ENCODE measurements at places on chromosomes 7 and 10.

DNA sequence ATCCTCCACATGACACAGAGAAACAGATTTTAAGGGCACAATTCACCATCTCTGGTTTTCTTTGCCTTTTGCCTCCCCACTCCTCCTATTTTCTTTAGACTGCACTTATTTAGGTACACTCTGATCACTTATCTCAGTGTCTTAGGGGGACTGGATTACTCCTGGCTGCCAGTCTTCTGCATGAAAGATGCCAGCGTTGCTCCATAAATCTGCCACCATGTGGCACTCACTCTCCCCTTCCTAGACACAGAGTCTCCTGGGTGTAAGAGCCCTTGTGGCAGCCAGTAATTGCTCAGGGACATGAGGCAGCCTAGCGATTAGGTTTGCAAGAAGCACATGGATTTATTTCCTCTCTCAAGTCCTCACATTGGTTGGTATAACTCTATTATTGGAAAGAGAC, 34.5 kb upstream of the RBM20 start:
- DNase-seq = no peak

GRCh38 chr7:37031571-37032257, 307.4 kb upstream of the AOAH start:
- DNase-seq = peak; percentile 51

GRCh38 chr7:134758981-134759380, 20.5 kb upstream of the CALD1 start:
- DNase-seq = no peak

- DNase-seq = no peak
Measured at GRCh38 chr7:37206192-37206591, 242.5 kb downstream of the ELMO1 start.

DNA sequence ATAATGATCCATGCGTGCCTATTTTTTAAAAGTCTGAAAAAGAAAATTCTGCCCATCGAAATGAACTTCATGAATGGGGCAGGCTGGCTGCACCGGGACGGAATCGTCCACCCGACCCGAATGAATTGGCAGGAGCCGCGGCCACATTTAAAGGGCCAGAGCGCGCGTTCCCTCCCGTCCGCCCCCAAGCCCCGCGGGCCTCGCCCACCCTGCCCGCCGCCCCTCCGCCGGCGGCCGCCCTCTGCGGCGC, 319 bp upstream of the GATA3 start:
- DNase-seq = no peak

DNA sequence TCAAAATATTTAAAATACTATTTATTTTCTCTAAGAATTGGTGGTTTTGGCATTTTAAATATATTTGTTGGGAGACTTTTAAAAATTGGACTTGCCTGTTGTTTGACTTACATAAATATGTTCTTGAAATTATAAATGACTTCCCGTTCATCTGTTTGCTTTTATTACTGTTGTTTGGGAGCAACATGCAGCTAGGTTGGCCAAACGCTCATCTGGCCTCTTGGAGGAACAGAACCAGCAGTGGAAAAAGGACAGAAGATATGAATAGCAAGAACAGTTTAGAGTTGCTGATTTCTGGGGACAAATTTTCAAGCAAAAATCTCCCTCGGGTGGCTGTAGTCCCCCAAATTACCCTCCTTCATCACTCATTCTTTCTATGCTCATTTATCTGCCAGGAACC, 41.6 kb downstream of the PLXDC2 start:
- no peak for DNase-seq

DNA sequence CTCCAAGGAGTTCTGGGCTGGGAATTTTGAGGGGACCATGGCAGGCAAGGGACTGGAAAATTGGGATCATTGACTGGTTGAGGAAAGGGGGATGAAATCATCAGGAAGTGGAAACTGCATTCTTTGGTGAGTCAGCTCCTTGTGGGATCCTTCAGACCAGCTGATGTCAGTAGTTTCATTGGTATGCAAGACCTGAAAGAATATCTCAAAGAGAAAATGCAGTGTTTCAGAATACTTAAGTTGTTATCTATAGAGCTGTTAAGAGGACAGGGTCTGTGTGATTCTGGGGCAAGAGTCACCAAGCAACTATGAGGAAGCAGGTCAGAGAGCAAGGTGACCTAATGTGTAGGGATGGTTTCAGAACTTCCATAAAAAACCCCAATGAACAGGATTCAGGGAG, 595.9 kb upstream of the AUTS2 start:
- no peak for DNase-seq

DNA sequence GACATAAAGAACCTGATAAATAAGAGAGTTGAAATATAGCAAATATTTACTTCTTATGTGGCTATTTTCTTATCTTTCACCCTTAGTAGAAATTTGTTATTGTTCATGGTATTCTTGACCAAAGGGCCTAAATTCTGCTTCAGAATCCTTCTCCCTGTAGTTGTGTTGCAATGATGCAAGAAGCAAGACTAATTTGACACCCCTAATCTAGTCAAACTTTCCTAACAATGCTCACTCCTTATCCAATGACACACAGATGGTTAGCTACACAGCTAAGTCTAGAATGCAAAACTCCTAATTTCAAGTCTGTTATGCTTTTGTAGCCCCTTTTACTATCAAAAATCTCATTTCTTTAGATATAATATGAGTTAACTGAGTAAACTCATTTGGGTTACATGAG, 56.1 kb downstream of the TWIST1 start:
- DNase-seq = no peak

GRCh38 chr7:47509571-47509970, 72.3 kb downstream of the TNS3 start:
- DNase-seq = no peak

DNA sequence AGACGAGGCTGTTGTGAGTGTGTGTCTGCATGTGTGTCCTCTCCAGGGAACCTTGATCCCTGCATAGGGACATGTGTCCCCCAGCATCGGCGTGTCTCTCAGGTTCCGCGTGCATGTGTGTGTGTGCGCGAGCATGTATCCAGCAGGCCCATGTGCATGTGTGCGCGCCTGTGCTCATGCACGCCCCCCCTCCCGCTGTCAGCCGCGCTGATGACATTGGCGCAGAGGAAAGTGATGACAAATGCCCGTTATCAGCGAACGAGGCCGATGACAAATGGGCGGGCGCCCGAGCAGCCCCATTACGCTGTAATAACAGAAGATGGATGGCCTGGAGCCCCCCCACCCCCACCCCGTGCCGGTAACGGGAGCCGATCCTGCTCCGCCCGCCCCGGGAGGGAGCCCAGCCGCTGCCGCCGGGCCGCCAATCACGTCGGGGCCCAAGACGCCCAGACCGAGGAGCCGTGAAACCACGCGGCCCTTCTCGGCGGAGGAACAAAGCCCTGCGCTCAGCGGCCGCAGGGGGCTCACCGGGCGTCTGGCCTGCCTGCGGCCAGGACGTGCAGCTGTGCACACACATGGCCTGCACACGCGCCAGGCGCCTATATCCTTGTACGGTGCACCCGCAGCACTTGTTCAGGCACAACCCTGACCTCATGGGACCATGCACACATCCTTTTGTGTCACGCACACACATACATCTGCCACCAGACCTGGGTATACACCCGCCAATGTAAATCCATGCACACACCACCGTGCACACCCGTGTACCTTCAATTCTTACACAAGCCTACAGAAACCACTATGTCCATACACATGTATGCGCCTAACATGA, 21.5 kb downstream of the POLL start:
- DNase-seq = no peak

DNA sequence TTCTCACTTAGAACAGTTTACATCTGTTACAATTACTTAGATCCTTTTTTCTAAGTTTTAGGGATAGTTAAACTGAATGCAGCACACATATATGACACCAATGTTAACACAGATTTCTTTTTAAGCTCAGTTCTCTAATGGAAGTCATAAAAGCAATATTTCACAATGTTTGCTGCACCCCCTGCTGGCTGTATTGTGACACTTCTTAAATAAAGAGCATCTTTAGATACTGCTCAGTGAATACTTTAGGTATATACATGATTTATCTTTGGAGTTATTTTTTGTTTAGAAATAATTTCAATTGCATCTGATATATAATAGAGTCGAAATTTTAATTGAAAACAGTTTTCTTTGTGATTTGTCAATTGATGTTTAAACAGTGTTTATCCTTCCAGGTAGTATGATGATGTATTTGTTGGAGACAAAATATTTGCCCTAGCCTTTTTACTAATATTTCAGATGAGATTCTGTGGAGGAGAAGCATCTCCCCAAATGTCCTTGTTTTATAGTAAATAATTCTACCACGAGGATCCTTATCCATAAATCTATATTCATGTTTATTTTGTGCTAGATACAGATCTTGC, 174.4 kb downstream of the ST7 start:
- DNase-seq = peak; percentile 63

- no peak for DNase-seq
Measured at GRCh38 chr10:113313048-113313602, 239.7 kb upstream of the HABP2 start.

- DNase-seq = no peak
Measured at GRCh38 chr10:7359356-7359755, 51.5 kb downstream of the SFMBT2 start.

DNA sequence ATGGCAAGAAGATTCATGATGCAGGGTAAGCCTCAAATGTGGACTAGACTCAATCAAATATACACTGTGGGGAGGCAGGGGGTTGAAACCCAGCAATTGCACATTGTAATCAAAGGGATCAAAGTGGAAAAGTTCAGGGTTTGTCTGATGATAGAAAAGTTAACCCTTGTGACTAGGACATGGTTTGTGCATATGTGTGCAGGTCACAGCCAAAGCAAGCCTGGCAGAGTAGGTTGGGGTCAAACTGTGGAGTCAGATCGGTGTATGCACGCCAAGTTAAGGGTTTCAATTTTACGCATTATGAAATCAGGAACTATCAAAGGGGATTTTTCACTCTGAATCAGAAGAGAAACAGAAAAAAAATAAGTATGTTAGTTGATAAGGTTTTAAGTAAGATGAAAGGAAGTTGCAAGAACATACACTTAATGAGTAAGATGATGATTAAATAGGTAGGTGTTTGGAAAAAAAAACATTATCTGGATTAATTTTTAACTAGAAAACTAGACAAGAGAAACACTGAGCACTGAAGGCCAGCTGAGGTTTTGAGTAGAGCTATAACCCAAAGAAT, 188.3 kb downstream of the DGKB start:
- no peak for DNase-seq

- DNase-seq = peak; percentile 84
Measured at GRCh38 chr7:141053626-141054025, 20.2 kb upstream of the TMEM178B start.

- DNase-seq = no peak
Measured at GRCh38 chr7:116177009-116177408, 33.3 kb upstream of the TES start.

DNA sequence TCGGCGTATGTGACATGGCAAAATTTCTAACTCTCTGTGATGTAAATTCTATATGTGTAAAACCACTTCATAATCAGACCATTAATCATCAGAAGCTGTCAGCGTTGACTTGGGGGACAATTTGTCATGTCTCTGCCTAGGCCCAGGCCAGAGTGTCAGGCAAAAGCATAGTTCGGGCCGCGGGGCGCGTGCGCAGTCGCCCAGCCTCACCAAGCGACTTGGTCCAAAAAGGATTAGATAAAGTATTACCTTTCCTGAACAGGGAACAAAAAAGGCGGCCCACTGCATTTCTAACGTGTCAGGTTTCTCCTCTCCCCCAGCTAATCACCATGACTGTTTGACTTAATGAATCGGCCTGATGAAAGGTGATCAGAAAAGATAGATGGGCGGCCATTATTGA, 114.2 kb downstream of the EBF3 start:
- no peak for DNase-seq

DNA sequence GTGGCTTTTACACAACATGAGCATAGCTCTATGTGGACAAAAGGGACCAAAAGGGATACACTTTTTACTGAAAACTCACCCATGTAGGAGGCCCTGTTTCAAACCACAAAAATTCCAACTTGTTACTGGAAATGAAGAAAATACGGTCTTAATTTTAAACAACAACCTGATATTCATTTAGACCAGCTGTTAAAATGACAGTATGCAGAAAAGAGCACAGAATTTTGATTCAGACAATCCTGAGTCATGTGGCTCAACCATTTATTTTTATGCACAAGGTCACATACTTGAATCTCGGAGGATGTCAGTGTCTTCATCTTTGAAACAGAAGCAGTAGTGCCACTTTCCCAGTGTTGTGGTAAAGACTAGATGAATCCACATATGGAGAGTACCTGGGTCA, 426.5 kb upstream of the NFE2L3 start:
- DNase-seq = no peak

DNA sequence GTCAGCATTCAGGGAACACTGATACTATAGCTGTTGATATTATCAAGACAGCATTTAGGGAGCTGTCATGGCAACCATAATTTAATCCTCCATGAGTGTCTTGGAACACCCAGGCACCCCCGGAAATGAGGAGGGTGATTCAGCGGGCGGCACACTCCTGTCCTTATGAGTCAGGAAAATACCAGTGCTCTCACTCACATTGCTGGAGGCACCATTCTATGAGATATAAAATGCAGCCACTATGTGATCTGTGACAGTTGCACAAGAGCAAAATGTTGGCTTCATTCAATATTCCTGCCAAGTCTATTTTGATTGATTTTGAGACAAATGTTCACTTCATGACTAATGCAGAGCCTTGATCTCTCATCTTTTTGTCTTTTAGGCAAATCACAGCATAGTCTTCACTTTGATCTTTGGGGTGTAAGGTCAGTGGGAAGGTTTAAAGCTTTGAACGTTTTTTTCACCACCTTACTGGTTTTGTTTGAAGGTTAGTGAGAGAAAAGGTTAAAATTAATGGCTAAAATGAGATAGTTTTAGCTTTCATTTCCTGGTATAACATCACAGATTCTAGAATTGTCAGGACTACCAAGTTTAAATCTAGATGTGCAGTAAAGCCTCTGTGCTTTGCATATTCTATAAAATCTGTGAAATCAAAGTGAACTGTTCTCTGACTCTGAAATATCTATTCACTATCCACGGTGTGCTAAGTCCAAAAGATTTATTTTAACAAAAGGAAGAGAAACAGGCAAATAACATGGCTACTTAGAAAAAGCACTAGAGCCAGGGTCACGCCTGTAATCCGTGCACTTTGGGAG, 12.4 kb upstream of the ARHGAP12 start:
- DNase-seq = peak; percentile 9

DNA sequence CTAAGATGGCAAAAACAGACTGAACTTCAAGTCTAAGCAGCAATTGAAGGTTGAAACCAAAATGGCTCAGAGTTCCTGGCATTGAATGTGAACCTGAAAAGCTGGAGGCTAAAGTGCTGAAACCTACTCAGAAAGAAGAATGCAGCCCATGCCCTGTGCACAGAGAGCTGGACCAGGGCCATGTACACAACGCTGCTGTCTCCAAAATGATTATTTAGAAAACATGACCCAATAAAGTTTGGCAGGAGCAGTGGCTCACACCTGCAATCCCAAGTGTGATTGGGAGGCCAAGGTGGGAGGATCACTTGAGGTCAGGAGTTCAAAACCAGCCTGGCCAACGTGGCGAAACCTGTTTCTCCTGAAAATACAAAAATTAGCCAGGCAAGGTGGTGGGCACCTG, 158.9 kb downstream of the AKR1D1 start:
- no peak for DNase-seq

DNA sequence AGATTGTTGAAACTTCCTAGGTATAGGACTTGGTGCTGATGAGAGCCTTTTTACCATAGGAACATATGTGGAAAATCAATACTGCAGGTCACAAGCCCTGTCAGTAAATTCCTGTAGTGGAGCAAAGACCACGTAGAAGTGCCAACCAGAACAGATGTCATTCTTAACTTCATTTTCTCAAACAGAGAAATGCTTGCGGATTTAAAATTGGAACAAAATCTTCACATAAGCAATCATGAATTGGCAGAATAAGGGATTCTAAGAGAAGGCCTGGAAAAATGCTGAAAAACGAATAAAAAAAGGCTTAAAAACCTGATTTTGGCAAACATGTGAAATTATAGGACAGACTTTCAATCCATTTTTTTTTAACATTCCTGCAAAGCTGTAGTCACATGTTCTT, 80.8 kb upstream of the SMIM30 start:
- no peak for DNase-seq
